ENCODE measurements at places on chromosomes 6 and 20. TPM values are rescaled to one million over a fixed set of nuclear protein-coding genes. Genes with fewer than 3 reads are reported as not detected.
A peak's percentile ranks its signal among the peaks of the same experiment; 100 is the strongest.

- H3K27me3 ChIP-seq, result no peaks in the 10 kb centered on the region
- H3K27ac ChIP-seq, result peak overlapping the region; percentile 98
- peaks cover 1% of the 10 kb centered on the region for H3K36me3 ChIP-seq
- peaks cover 34% of the 10 kb centered on the region for H3K4me1 ChIP-seq
- DNase-seq, result peak; percentile 98
- peak overlapping the region; percentile 23 for H3K4me3 ChIP-seq
Measured at GRCh38 chr6:111591370-111591900, 14.2 kb downstream of the TRAF3IP2 start.

SLC22A2 gene
- not detected for polyA plus RNA-seq

- no peaks in the 10 kb centered on the region for H3K36me3 ChIP-seq
- H3K4me1 ChIP-seq, result no peaks in the 10 kb centered on the region
- no peak overlapping the region for H3K27ac ChIP-seq
- H3K27me3 ChIP-seq, result peaks cover 2% of the 10 kb centered on the region
- no peak overlapping the region for H3K4me3 ChIP-seq
- no peak for DNase-seq
Measured at GRCh38 chr6:109892451-109893435, 85.4 kb upstream of the GPR6 start.

DNA sequence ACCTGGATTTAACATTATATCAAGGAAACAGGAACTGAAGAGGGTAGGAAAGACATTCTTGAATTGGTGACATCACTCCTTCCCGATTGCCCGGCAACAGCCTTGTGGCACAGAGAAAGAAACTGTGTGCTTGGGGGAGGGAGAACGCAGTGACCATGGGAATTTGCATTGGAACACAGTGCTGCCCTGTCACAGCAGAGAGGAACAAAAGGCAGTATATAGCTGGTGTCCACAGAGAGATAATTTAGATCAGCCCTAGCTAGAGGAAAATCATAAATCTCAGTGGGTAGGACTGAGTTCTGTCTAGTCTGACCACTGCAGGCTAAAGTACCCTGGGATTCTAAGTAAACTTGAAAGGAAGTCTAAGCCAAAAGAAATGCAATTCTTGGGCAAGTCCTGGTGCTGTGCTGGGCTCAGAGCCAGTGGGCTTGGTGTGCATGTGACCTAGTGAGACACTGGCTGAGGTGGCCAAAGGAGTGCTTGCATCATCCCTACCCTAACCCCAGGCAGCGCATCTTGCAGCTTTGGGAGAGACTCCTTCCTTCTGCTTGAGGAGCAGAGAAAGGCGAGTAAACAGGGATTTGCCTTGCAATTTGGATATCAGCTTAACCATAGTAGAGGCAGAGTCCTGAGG, 697.6 kb downstream of the HACE1 start:
- no peaks in the 10 kb centered on the region for H3K27me3 ChIP-seq
- H3K27ac ChIP-seq, result no peak overlapping the region
- no peak overlapping the region for H3K4me3 ChIP-seq
- no peak for DNase-seq
- no peaks in the 10 kb centered on the region for H3K4me1 ChIP-seq

INSM1 gene
- polyA plus RNA-seq, result not detected

RREB1 gene
- 2.4 TPM for polyA plus RNA-seq

GPLD1 gene
- polyA plus RNA-seq, result 0.01 TPM

HSPA12B gene
- polyA plus RNA-seq, result 0.02 TPM

DNA sequence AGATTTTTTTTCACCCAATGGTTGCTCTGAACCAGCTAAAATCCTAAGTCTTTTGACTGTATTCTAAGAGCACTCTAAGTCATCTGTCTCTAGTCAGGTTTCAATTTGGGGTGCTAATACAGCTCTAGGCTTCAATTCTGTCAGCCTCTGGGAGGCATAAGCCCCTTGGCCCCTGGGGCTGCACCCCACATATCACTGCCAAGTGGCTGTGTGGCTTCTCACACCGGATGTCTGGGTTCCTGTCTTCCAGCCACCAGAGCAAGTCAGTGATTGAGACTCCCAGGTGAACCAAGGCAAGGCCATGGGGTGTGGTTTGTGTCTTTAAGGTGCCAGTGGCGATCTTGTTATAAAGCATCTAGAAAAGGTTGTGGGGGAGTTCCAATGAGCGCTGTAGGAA, 136.5 kb downstream of the TMEM242 start:
- no peak for DNase-seq
- H3K36me3 ChIP-seq, result peaks cover 9% of the 10 kb centered on the region
- peaks cover 2% of the 10 kb centered on the region for H3K4me1 ChIP-seq
- H3K27ac ChIP-seq, result no peak overlapping the region

DNA sequence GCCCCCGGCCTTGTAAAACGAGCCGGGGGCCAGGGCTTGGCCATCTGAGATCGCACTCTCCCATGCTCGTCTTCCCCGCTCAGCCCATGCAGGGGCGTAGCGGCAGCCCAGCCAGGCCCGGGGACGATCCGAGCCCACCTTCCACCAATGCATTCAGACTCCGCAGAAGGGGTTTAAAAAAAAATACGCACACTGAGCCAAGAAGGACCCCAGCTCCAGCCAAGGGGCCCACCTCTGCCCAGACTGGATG, 320 bp downstream of the GSTA4 start:
- peaks cover 3% of the 10 kb centered on the region for H3K4me1 ChIP-seq
- H3K27me3 ChIP-seq, result no peaks in the 10 kb centered on the region
- H3K4me3 ChIP-seq, result peak overlapping the region; percentile 92
- peak overlapping the region; percentile 99 for H3K27ac ChIP-seq
- DNase-seq, result peak; percentile 43
- H3K36me3 ChIP-seq, result no peaks in the 10 kb centered on the region

DNA sequence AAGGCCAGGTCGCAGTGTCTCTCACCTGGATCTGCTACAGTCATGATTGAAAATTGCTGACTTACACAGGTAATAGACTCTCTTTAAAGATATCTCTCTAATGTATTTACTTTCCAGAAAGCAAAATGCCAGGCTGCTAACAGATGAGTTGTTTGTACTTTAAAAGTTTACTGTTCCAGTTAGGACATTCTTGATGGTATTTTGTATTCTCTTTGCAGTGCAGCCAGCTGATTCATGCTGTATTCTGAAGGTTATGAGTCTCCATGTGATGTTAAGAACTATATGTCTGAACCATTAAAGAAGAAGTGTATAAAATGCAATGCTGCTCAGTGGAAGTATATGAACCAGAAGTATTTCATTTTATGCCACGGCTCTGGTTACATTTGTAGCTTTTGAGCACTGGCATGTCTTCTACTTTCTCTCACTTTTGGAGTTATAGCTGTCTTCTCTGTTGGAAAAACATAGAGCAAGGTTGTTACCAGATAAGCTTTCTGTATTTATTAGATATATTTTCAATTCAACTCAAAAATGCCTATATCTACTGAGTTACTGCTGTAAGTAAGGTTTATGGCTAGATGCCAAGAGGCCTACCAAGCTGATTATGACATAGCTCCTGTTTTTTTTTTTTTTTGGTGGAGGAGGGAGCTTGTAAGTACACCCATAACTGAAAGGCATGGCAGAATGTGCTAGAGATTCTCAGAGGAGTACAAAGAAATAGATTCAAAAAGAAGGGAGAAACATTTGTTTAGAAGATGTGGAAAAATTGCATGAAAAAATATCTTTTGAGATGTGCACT, 130.5 kb upstream of the MAN1A1 start:
- no peaks in the 10 kb centered on the region for H3K36me3 ChIP-seq
- peaks cover 5% of the 10 kb centered on the region for H3K4me1 ChIP-seq
- no peak overlapping the region for H3K4me3 ChIP-seq
- no peak overlapping the region for H3K27ac ChIP-seq
- H3K27me3 ChIP-seq, result no peaks in the 10 kb centered on the region
- peak; percentile 61 for DNase-seq

GRCh38 chr20:53490620-53491019, 103.0 kb downstream of the ZNF217 start:
- no peak overlapping the region for H3K4me3 ChIP-seq
- DNase-seq, result no peak
- no peak overlapping the region for H3K27ac ChIP-seq
- H3K4me1 ChIP-seq, result no peaks in the 10 kb centered on the region

- H3K4me3 ChIP-seq, result peak overlapping the region; percentile 42
- H3K27me3 ChIP-seq, result no peaks in the 10 kb centered on the region
- H3K27ac ChIP-seq, result peak overlapping the region; percentile 83
- H3K4me1 ChIP-seq, result peaks cover 18% of the 10 kb centered on the region
- DNase-seq, result peak; percentile 94
Measured at GRCh38 chr6:56693246-56693607, 50.5 kb upstream of the DST start.

DNA sequence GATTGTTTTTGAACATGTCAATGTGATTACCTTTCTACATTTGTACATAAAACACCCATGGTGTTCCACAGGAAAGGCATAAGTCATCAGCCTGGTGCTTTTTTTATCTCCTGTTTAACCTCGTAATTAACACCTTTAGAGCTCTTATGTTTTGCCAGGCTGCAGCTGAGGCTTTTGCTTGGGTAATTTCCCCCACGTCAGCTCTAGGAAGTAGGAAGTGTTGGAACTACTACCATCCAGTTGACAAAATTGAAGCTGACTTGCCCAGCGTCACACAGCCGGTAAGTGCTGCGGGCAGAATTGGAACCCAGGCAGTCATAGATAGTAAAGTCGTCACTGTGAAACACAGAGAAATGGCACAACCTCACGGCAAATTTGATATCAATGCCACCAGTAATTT, 86.6 kb upstream of the BMP2 start:
- H3K27ac ChIP-seq, result no peak overlapping the region
- H3K4me1 ChIP-seq, result no peaks in the 10 kb centered on the region
- H3K36me3 ChIP-seq, result no peaks in the 10 kb centered on the region
- no peak overlapping the region for H3K4me3 ChIP-seq

GRCh38 chr6:7332090-7332745, 19.2 kb upstream of the SSR1 start:
- H3K27ac ChIP-seq, result no peak overlapping the region
- no peak for DNase-seq
- no peaks in the 10 kb centered on the region for H3K27me3 ChIP-seq
- H3K4me1 ChIP-seq, result no peaks in the 10 kb centered on the region

DNA sequence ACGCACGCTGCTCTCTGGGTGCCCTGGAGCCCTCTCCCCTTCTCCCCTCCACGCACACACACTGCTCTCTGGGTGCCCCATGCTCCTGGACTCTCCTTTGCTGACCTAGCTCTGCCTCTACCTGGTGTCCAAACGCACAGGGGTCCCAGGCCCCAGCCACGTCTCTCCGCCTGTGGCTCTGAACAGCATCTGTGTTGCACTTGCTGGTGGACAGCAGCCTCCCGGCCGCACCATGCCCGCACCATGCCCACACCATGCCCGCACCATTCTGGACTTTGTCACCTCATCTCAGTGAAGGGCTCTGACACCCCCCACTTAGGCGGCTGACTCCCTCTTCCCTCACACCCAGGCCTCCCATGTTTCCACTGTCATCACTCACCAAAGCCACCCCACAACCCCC, 21.8 kb downstream of the TCFL5 start:
- H3K4me1 ChIP-seq, result no peaks in the 10 kb centered on the region
- no peak for DNase-seq
- H3K27ac ChIP-seq, result no peak overlapping the region
- no peaks in the 10 kb centered on the region for H3K27me3 ChIP-seq
- H3K36me3 ChIP-seq, result no peaks in the 10 kb centered on the region

- no peak for DNase-seq
- no peak overlapping the region for H3K27ac ChIP-seq
- H3K36me3 ChIP-seq, result no peaks in the 10 kb centered on the region
- H3K4me1 ChIP-seq, result no peaks in the 10 kb centered on the region
Measured at GRCh38 chr6:106439459-106439858, 78.9 kb downstream of the CRYBG1 start.

- H3K4me3 ChIP-seq, result no peak overlapping the region
- H3K27me3 ChIP-seq, result no peaks in the 10 kb centered on the region
- H3K36me3 ChIP-seq, result no peaks in the 10 kb centered on the region
- H3K27ac ChIP-seq, result no peak overlapping the region
Measured at GRCh38 chr20:57092112-57092899, 174.1 kb downstream of the BMP7 start.

DNA sequence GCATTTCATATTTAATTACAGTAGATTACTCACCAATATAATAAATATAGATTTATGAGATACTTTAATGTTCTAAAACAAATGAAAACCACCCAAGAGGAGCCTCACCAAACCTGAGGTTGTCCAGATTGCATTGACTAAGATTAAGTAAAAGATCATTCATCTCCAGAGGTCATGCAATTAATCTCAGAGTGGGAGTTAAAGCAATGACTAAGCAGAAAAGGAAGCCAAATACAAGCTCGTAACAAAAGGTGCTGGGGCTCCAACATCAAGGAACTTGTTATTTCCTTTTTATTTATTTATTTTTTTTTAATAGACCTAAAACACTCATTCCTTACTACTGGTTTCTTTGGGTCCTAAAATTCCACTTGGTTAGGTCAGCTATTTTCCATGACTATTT, 57.7 kb downstream of the RSPO3 start:
- DNase-seq, result peak; percentile 75
- no peaks in the 10 kb centered on the region for H3K27me3 ChIP-seq
- H3K4me1 ChIP-seq, result peaks cover 3% of the 10 kb centered on the region
- H3K27ac ChIP-seq, result no peak overlapping the region

SIM1 gene
- polyA plus RNA-seq, result not detected

LKAAEAR1 gene
- polyA plus RNA-seq, result not detected

DNA sequence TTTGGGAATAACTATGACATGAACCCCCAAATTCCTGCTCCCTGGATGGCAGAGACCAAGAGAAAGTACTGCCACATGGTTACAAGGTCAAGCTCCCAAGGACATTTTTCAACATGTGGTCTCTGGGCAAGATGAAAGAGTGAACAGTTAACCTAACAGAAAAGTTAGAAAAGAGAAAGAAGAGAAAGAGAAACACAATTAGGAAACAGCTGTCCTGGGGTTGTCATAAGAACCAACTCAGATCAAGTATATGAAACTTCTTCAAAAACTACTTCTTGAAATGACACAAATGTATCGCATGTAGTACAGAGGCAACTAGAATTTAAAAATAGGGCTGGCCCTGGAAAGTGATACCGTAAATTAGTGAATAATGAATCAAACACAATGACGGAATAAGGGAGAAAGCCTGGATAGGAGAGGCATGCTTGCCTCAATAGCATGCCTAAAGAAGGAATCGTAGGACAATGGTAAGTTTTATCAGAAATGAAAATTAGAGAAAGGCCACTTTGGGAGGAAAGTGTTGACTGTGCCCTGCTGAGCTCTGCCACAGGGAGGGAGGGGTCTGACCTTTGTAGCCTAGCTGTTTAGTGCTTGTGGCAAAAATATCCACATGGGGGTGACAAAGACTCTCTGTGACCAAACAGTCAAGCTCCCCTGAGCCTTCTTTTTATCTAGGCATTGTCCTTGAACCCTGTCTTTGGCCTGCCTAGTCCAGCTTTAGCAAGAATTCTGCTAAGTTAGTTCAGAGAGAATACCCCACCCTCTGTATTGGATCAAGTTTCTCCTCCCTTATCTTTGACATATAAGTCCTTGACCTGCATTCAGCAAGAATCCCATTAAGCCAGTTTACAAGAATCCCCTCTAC, 4.3 kb upstream of the DCBLD1 start:
- H3K36me3 ChIP-seq, result no peaks in the 10 kb centered on the region
- H3K27me3 ChIP-seq, result no peaks in the 10 kb centered on the region
- no peak overlapping the region for H3K27ac ChIP-seq
- DNase-seq, result no peak

All from fibroblast of lung (primary cell).